ENCODE measurements at places on chromosomes 16 and 17. TPM values are rescaled to one million over a fixed set of nuclear protein-coding genes. Genes with fewer than 3 reads are reported as not detected.

DNA sequence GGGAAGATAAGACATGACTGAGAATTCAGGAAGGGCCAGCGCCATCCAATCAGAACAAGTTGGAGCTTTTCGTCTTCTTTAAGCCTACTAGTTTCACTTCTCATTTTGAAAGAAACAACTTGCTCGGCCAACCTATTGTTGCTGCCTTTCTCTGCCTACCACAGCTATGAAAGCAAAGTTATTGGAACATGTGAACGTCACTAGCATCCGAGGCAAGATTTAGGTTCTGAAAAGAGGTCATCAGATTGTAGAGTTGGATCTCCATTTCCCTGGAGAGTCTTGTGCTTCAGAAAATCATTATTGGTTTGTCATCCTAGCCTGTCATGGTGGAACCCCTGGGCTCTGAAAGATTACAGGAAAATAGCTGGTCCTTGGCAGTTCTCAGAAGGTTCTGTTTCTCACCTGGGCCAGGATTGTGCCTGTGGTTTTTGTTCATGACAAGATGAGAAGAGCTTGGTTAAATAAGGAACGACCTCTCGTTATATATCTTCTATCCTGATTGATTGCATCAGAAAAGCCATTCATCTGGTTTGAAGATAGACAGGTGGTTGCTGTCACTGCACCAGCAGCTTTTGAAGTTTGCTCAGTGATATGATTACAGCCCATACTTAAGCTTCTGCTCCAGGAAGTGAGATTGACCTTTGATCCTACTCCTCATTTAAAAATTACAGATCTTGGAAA lies 25.3 kb downstream of the CDH13 start:
- no peak for DNase-seq

DNA sequence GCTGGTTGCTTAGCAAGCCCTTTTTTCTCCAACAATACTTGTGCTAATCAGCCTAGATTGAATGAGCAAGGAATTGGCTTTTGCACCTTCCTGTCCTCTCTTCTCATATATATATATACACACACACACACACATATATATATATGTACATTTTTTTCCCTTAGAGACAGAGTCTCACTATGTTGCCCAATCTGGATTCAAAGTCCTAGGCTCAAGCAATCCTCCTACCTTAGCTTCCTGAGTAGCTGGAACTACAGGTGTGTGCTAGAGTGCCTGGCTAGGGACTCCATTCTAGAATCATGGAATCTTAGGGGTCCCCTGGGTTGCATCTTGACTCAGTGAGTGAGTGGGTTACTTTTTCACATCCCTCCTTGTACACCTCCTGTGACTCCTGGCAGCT lies 27.0 kb downstream of the RAI1 start:
- no peak for DNase-seq

DNA sequence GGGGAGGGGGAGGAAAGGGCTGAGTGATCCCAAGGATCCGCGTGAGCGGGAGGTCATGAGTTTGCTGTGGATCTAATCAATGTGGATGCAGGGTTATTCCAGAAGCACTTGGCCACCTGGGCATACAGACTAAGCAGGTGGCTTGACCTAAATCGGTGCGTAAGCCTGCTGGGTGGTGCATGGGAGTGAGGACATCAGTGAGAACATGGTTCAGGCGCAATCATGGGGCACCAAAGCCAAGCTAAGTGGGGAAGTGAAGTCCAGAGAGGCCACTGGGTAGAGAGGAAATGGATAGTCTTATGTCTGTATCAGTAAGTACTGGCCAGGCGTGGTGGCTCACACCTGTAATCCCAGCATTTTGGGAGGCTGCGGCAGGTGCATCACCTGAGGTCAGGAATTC lies 18.9 kb upstream of the MFSD6L start:
- DNase-seq: no peak

GRCh38 chr17:48296453-48296852 lies 133.6 kb downstream of the SKAP1 start:
- DNase-seq: no peak

GRCh38 chr16:78303946-78304345 lies 204.5 kb downstream of the WWOX start:
- no peak for DNase-seq

- DNase-seq: peak; percentile 92
These were observed at the start of gene ZNHIT3 for GRCh38 chr17:36486204-36487194. Gene ZNHIT3 (plus strand): TSS chr17:36486681. CDS start chr17:36486700, 19 bp downstream.

GRCh38 chr17:40266882-40267281 lies 20.8 kb upstream of the CDC6 start:
- no peak for DNase-seq

DNA sequence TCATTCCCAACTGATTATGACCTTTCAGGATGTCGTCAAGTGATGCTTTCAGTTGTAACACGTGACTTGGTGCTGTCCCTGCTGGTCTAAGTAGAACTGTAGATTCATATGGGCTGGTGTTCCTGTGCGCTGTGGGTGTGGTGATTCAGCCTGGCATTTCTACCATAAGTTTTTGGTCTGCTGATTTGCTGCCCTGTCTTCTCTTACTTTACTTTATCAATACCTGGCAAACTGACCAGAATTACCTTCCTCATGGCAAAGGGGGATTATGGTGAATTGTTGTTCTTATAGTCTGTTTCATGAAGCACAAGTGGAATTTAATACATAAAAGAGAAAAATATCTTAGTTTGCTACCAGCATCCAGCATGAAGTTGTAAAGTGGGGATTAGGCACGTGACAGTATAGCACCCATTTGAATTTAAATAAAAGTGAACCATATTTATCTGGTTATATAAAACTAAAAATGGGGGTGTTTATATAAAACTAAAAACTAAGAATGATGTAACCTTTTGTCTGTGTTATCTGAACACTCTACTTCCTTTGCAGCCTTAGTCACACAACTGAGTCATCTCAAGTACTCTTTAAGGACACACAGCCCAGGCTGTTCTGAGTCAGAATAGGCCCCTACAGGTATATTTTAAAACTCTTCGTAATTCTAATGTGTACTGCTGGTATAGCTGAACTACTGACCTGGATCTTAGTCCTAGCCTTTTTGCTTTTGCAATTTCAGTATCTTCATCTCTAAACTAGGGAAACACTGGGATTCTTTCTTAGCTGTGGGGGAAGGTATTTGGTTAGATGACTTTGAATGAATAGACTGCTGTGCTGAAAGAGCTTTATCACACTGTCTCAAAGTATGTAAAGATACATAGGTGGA lies 28.3 kb downstream of the TTC19 start:
- DNase-seq: no peak

GRCh38 chr16:53611179-53611696 lies 92.4 kb downstream of the RPGRIP1L start:
- DNase-seq: no peak

- DNase-seq: no peak
These were observed 28.3 kb upstream of the IL17C start for GRCh38 chr16:88610080-88610479.

DNA sequence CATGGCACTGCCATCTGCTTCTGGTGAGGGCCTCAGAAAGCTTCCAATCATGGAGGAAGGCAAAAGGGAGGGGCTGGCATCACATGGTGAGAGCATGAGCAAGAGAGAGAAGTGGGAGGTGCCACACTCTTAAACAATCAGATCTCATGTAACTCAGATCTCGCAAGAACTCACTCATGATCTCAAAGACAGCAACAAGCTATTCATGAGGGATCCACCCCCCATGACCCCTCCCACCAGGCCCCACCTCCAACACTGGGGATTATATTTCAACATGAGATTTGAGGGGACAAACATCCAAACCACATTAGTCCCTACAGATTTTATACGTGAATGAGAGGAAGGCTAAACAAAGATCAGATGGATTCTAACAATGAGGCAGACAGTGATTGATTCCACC lies 8.9 kb upstream of the TMEM132E start:
- no peak for DNase-seq

DNA sequence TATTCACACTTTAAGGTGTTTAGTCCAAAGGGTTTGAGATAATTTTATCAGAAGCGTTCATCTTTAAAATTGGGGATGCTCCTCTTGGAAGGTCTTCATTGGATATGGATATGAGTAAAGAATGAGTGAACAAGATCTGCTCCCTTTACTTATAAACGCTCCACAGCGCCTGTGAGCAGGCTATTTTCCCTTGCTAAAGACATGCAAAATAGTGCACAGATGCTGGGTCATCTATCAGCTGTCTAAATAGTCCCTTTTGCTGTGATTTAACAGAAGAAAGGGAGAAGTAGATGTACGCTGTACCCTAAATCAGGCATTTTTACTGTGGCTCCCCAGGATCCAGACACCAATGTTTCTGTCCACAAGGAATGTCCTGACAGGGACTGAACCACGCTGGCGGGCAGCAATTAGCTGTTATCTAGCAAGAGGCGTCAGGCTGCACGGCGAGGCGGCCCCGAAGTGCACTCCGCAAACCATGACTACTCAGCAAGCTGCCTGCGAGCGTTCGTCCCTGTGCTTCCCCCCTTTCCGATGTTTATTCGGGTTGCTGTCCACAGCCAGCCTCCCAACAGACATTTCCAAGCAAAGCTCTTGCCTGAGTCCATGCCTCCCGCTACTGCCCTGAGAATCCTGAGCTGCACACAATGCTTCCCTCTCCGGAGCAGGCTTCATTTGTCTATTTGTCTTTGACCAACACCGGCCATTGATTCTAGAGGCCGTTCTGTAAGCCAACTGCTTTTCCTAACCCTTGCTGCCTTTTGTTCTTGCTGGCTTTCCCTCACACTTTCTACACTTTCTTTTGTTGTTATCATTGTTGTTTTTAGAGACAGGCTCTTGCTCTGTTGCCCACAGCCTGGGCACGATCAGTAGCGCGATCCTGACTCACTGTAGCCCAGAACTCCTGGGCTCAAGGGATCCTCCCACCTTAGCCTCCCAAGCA lies 55.7 kb upstream of the CNEP1R1 start:
- peak; percentile 65 for DNase-seq

DNA sequence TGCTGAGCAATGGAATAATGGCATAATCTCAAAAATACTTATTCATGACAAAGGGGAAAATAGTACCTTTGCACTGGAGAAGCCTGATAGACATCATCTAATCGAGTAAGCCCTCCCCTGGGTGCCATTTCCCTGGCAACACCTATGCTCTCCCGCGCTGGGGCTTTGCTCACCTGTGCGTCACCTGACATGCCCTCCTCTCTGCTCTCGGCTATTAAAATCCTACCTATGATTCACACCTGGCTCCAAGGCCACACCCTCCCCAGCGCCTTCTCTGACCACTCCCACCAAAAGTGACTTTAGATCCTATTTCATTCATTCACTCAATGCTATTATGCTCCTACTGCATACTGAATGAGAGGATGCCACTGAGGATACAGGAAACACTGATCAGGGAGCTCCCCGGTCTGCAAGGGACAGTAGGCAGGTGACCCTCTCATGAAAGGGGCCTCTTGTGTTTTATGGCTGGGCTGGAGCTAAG lies 83.9 kb downstream of the NT5M start:
- DNase-seq: no peak

DNA sequence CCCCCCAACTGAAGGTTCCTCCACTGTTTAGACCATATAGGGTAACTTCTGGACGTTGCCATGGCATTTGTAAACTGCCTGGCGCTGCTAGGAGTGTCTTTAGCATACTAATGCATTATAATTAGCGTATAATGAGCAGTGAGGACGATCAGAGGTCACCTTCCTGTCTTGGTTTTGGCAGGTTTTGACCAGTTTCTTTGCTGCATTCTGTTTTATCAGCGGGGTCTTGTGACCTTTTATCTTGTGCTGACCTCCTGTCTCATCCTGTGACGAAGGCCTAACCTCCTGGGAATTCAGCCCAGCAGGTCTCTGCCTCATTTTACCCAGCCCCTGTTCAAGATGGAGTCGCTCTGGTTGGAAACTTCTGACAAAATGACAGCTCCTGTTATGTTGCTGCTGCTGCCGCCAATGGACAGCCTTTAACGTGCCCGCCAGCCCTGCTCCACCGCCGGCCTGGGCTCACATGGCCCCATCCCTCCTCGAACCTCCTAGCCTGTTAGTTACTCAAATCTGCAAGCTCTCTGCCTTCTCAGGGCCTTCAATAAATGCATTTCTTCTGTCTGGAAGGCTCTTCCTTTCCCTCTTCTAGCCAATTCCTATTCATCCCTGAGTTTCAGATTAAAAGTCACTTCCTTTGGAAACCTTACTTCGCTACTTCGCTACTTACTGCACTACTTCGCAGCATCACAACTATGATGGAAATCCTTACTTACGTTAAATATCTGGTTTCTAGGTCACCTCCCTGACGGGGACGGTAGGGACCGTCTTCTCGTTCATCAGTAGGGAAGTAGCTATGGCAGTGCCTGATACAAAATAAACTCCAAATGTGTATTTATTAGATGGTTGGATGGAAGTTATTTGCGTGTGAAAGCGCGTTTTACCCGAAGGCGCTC lies 640 bp upstream of the NAGLU start:
- DNase-seq: no peak

- DNase-seq: no peak
These were observed 211.5 kb upstream of the TOX3 start for GRCh38 chr16:52758473-52758855.

- DNase-seq: no peak
These were observed 17.4 kb downstream of the CRK start for GRCh38 chr17:1438593-1439083.

- DNase-seq: no peak
These were observed 33.1 kb downstream of the SMARCE1 start for GRCh38 chr17:40614431-40615067.

DNA sequence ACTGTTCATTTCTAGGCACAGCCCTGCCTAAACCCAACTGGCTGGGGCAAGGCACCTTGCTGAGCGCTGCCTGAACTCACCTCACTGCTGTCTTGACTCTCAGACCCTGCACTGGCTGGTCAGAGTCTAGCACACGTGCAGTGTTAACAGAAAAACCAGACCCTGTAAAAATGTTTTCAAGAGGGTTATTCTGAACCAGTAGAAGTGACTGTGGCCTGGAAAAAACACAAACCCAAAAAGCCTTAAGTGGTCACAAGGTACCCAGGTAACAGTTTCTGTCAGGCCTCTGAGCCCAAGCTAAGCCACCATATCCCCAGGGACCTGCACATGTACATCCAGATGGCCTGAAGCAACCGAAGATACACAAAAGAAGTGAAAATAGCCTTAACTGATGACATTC lies 6.1 kb upstream of the EIF4A3 start:
- no peak for DNase-seq

ZFPM1 gene
- polyA plus RNA-seq: 4.2 TPM

PMFBP1 gene
- polyA plus RNA-seq: 5.2 TPM

CORO1A gene
- polyA plus RNA-seq: 24.4 TPM

ELMO3 gene
- polyA plus RNA-seq: 5.9 TPM

DNAH9 gene
- 7.2 TPM for polyA plus RNA-seq
